GM12878 (cell line): ENCODE measurements at places on chromosomes 5 and 9.

DNA sequence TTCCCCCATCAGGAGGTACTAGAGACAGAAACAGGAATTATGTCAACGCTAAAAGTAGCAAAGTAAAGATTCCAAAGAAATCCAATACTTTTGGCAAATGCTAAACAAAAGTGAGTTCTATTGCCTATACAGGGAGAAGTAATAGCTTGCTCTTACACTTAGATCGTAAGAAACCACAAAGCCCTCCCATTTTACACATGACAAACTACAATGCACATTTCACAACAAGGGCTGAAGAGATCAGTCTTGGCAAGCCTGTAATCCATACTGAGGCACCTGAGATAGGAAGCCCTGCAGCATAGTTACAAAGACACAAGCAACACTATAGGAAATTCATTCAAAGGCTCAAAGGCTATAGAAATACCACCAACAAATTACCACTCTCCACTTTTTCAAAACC is 7.7 kb downstream of the HNRNPK start:
- no peak for DNase-seq

GRCh38 chr5:34053133-34053532 is 10.1 kb upstream of the C1QTNF3 start:
- DNase-seq = no peak

- no peak for DNase-seq
Measured at GRCh38 chr5:135494196-135494595, 41.6 kb downstream of the NEUROG1 start.

DNA sequence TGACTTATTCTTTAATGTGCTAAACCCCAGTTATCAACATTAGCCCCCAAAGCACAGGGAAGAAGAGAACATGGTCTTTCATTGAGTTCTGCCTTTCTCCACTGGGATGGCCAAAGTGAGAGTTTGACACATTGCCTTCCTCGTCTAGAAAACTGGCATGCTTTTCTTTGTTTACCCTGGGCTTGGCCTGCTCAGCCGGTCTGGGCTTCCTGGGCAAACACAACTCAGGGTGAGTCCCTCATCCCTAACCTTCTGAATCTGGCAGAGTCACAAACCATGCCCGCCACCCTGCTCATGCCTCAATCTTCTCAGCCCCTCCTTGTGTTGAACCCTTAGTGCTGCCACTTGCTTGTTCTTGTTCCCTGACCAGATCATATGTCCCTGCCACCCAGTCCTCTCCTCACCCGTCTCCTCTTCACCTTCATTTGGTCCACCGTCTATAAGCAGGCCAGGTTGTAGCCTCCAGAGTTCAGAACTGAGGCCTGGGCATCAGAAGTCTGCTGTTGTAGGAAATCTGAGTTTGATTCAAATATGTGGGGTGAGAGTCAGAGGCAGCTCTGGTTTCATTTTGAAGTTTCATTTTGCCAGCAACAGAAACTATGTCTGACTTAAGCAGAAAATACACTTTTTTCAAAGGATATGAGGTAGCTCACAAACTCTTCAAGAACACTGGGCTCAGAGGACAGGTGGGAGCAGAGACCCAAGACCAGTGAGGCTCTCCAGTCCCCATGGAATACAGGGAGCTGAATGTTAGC is 217.6 kb downstream of the NDUFS4 start:
- DNase-seq = no peak

DNA sequence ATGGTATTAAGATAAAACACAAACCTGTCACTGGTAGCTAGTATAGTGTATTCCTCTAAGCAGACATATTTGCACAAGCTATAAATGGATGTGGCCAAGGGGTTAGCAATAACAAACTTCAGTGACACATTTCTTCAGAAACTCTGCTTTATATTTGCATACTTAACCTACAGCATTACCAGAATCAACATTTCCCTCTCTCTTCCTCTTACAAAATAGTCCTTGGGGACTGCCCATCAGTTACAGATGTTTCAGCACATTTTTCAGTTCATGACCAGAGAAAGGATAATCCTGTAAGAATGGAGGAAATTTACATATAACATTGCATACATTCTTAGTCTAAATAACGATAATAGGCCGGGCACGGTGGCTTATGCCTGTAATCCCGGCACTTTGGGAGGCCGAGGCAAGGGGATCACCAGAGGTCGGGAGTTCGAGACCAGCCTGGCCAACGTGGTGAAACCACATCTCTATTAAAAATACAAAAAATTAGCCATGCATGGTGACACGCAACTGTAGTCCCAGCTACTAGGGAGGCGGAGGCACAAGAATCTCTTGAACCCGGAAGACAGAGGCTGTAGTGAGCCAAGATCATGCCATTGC is 25.3 kb upstream of the SLC1A1 start:
- peak; percentile 96 for DNase-seq

- DNase-seq = no peak
Measured at GRCh38 chr5:119316906-119317305, 38.9 kb upstream of the TNFAIP8 start.

GRCh38 chr9:110996436-110997220 is 41.6 kb downstream of the LPAR1 start:
- DNase-seq = no peak

DNA sequence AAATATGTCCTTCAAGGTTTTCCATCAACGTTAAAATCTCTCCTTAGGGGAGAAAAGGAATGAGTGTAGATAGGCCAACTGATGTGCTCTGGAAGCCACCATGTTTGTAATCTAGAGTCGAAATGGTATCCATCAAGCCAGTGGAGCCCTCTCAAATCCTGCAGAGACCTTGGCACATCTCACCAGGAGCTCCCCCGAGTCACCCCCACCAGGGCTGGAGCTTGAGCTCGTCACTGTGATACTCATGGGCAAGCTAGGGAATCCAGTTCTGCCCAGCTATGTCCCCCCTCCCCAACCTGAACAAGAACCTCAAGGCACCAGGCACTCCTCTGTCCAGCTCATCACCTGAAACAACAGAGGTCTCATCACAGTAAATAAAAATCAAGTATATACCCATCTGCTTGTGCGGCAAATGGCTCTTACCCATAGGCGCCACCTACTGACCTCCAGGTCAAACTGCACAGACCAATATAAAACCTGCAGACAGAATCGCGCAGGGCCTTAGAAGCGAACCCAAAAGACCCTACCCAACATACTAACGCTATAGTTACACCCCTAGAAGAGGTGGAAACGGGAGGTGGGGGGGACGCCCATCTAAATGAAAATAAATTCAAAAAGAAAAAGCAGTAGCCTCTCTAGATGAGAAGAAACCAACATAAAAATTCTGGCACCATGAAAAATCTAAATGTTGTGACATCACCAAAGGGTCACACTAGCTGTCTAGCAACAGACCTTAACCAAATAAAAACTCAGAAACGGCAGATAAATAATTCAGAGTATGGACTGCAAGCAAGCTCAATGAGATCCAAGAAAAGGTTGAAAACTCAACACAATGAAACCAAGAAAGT is 75.0 kb downstream of the TTC39B start:
- no peak for DNase-seq

DNA sequence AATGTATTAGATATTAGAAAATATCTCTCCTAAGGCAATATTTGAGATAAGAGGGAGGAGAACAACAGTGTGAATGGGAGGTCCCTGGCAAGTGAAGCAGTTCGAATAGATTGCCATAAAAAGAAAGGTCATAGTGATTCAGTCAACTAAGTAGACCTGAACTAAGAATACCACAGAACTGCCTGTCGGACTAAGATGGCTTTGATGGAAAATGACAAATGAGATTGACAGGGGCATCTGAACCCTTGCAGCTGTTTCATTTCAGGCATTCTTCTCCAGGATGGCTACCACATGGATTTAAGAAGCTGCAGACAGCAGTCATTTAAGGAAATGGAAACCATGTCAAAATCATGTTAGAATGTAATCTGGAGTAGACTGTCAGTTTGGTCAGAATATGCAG is 308.4 kb upstream of the MEF2C start:
- no peak for DNase-seq

- no peak for DNase-seq
Measured at GRCh38 chr5:56112526-56113121, 117.9 kb upstream of the IL6ST start.

DNA sequence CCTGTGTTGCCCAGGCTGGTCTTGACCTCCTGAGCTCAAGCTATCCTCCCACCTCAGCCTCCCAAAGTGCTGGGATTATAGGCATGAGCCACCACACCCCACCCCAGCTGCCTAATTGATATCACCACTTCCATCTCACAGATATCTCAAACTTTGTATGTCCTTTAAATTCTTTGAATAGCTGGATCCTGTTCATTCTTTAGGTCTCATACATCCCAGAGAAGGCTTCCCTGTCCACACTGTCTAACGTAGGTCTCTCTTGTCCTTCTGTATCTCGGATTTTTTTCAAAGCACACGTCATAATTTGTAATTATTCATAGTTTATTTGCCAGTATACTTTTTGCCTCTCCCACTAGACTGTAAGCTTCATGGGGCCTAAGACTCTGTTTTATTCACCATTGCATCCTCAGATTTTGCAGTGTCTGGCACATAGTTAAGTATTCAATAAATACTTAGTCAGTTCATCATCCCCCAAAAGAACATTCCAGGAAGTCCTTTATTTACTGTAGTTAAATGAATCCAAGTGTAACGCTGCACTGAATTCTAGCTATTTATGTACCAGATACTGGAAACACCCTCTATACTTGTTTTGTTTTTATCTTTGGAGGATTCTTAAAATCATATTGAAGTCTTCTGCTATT is 10.5 kb downstream of the ARSK start:
- no peak for DNase-seq

- no peak for DNase-seq
Measured at GRCh38 chr5:168778536-168778935, 199.4 kb upstream of the PANK3 start.
